ENCODE measurements at places on chromosomes 16 and 17.

DNA sequence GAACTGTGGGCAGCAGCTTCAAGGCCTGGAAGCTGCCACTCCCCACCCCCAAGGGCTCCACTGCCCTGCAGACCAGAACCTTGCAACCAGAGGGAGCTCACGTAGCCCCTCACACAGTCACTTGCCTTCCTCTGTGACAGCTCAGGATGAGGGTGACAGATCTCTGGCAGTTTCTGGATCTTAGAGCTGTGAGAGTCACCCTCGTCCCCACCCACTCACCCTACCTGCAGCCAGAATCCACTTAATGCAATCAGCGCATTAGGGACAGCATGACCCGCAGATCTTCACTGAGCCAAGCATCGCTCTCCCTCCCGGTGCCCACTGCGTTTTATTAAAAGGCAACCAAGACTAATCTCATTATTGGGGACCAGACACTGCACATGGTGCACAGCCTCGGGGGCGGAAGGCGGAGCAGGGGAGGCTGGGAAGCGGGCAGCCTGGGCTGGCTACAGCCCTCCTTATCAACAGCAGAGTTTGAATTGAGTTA lies 3.5 kb downstream of the CYB561 start:
- DNase-seq: no peak

- no peak for DNase-seq
These were observed 5.5 kb downstream of the OR1F1 start for GRCh38 chr16:3193221-3194212.

- DNase-seq: no peak
These were observed 221.5 kb upstream of the SOX9 start for GRCh38 chr17:71899317-71899716.

DNA sequence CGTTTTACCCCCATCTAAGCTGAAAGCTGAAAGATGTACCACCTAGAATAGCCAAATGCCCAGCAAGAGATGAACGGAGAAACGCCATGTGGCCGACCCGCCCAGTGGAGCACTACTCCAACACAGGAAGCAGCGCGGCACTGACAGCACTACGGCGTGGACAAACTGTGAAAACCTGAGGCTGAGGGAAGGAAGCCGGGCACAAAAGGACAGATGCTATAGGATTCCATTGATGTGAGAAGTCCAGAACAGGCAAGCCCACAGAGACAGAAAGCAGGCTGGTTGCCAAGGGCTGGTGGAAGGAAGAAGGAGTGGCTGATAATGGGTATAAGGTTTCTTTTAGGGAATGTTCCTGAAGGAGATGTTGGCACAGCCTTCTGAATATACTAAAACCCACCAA lies 29.4 kb upstream of the SLC38A8 start:
- DNase-seq: no peak

DNA sequence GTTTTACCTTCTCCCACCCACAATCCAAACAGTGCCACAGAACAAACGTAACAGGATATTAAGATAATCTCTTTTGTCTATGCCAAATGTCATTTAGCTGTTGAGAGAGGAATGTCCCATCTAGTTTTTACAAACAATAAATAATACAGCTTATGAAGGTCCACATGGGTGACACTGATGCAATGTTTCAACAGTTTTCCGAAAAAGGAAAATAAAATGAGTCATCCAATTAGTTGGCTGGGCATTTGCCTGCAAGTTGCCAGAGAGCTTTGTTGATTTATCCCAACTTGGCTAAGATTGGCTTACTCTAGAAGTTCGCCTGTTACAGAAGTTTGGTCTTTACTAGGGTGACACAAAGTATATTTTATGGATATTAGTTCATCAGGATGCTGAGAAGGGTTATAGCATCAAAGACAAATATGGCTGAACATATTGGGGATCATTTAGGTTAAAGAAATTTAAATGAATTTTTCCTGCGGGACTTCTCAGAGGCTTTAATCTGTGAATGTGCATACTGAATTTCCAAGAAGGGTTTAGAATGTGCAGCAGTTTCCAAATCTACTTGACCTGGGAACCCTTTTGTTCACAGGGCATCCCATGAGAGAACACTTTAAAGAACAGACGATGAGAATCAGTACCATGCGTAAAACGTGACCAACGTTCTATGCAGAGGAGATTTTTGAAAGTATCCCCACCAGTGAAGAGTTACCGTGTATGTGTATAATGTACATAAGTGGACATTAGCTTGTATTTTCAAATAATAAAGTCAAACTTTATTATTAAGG lies 73.1 kb downstream of the CDH13 start:
- no peak for DNase-seq

DNA sequence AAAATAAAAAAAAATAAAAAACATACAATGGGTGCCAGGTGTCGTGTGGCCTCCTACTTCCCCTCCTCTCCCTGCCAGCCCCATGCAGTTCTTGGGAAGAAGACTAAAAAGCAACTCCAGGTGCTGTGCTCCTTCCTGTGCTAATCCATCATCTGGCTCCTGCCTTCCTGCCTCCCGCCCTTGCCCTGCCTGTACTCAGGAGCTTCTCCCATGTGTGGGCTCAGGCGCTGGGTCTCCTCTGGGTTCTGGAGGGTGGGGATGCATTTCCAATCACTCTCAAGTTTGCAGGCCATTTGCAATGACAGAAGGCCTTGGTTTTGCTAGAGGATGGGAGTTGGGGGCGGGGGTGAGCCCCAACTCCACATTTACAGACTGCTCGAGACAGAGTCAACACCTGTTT lies 122.9 kb downstream of the SDK2 start:
- no peak for DNase-seq

- no peak for DNase-seq
These were observed 31.4 kb downstream of the MYO15A start for GRCh38 chr17:18139949-18140348.

GRCh38 chr16:20409398-20410120 lies at the start of gene ACSM5:
ACSM5 (plus strand) TSS chr16:20409534; CDS start chr16:20411485, 1,951 bp downstream.
- DNase-seq: no peak

- DNase-seq: no peak
These were observed 34.5 kb downstream of the LITAFD start for GRCh38 chr16:8916541-8917225.

GRCh38 chr17:43090022-43090421 lies 35.1 kb downstream of the BRCA1 start:
- no peak for DNase-seq

DNA sequence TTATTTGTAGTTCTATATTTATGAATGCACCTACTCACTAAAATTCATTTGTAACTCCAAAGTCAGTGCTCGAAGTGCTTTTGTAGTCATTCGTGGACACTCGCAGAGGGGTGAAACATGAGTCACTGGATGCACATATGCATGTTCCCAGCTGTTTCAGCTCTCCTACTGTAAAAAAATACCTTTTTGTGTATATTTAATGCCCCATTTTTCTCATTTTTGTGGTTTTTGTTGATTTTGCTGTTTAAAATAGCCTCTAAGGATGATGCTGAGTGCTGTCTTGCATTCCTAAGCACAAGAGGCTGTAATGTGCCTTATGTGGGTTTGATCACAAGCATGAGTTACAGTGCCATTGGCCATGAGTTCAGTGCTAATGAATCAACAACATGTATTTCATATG lies 30.6 kb downstream of the CENPV start:
- no peak for DNase-seq

DNA sequence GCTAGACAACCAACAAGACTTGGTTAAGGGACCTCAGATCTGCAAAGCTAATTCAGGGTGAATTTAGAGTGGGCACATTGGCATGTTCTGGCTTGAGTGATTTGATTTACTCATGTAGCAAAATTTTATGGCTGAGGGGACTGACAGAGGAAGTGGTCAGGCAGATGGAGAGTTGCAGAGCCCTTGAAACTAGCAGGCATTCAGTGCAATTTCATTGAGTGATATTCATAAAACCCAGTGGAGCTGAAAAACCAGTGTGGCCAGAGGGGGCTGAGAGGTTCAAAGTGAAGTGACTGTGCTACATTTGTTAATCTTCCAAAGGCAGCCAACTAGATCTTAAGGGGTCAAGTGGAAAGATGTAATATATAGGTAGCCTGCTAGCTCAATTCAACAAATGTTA lies 2.2 kb upstream of the TMEM94 start:
- DNase-seq: no peak

GRCh38 chr17:38601539-38602351 lies 4.0 kb downstream of the SRCIN1 start:
- no peak for DNase-seq

- DNase-seq: no peak
These were observed 48.5 kb upstream of the HS3ST2 start for GRCh38 chr16:22765479-22765878.

DNA sequence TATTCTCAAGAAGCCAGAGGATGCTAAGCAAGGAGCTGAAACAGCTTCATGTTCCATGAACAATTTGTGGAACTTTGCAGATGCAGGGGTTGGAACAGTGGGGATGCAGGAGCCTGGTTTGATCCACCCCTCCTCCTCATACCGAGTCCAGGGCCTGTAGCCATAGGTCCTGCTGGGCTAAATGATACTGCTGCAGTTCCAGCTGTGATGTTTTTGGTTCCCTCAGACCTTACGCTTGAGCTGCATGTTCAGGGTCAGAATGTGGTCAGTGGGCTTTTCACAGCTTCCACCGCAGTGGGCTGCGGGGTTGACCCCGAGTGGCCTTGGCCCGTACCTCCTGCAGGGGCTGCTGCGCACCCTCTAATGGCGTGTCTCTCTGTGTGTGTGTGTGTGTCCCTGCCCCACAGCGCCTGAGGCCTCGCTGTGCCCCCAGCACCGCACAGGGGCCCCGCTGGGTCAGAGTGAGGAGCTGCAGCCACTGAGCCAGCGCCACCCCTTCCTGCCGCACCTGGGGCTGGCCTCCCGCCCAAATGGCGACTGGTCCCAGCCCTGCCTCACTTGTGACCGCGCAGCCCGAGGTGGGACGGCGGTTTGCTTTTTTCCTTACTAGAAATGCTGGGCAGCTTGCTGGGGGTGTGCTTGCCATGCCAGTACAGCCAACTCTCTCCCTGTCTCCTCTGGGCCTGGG lies 48.2 kb downstream of the EPN2 start:
- DNase-seq: no peak

- DNase-seq: no peak
These were observed 24.5 kb downstream of the GAS7 start for GRCh38 chr17:10173913-10174312.

GRCh38 chr17:55887531-55887930 lies 136.7 kb downstream of the PCTP start:
- DNase-seq: no peak

- no peak for DNase-seq
These were observed 5.4 kb downstream of the SLC12A3 start for GRCh38 chr16:56870276-56870888.

GRCh38 chr17:77109764-77110359 lies 30.9 kb upstream of the SEC14L1 start:
- DNase-seq: no peak

- no peak for DNase-seq
These were observed 16.6 kb downstream of the ITPRIPL2 start for GRCh38 chr16:19130385-19130784.

DNA sequence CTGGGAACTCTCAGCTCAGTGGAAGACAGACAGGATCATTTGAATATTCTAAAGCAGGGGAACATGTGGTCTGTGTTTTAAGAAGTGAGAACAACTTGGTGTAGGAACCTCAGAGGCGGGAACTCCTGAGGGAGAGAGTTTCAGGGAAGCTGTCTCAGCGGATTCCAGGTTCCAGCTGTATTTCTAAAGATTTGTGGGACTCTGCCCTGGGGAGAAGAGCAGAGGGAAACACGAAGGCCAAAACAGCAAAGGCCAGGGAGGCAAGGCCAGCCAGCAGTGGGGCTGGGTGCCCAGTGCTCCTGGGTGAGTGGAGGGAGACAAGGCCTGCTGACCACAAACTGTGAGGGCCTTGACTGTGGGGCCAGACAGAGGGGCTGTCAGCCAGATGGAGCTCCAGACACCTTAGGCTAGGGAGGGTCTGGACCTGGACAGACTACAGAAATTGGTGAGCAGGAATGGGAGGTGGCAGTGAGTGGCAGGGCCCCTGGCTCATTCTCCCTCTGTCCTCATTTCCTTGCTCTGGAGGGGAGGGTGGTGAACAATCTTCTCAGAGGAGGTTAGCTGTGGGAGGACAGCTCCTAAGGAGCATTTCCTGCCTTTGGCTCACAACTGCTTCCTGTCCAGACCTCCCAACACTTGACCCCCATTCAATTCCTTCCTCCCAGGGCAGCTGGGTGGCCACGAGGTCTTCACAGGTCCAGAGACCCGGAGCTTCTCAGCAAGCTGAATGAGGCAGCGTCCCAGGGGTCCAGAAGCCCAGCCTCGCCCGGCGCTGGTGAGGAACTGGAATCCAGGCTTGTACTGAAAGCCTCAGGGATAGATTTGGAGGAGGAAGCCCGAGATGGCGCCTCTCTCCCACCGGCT lies 21.0 kb upstream of the FZD2 start:
- DNase-seq: no peak

GRCh38 chr16:2150418-2151187 lies 2.2 kb downstream of the RAB26 start:
- DNase-seq: no peak

DNA sequence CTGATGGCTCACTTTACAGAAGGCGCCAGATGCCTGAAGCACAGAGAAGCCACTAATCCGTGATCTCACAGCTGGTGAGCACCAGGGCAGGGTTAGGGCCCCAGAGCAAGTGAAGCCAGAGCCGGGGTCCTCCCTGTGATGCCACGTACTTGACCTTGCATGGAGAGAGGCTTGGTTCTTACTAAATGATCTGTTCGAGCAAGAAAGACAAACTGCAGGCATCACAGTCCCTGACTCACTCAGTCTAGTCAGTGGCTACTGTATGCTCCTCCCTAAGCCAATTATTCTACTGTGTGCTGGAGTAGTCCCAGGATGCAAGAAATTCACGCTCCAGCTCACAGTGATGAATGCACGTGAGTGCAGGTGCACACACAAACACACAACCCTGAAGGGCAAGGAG lies 55.4 kb downstream of the SDK2 start:
- DNase-seq: no peak

- DNase-seq: no peak
These were observed 16.7 kb downstream of the CA5A start for GRCh38 chr16:87919681-87919994.

- no peak for DNase-seq
These were observed 122.3 kb downstream of the MRTFB start for GRCh38 chr16:14193316-14193871.
